Activated CD4-positive, alpha-beta memory T cell treated with anti-CD3 and anti-CD28 coated beads, Interleukin-2, amount 10 ng/mL, durations not matched to agents 7 days and 5 days (primary cell): ENCODE measurements at places on chromosomes 3 and 15. TPM values are rescaled to one million over a fixed set of nuclear protein-coding genes. Genes with fewer than 3 reads are reported as not detected.

The SYNPR gene
- not detected for total RNA-seq

The CPNE9 gene
- not detected for total RNA-seq

The ROPN1B gene
- not detected for total RNA-seq

The SRP14 gene
- total RNA-seq = 150 TPM

The GOLGA8J gene
- not detected for total RNA-seq

The FOXL2NB gene
- total RNA-seq = not detected

The TTLL13 gene
- 0.45 TPM for total RNA-seq

The BAHD1 gene
- 26.0 TPM for total RNA-seq

- no peak overlapping the region for H3K4me3 ChIP-seq
- H3K27ac ChIP-seq = no peak overlapping the region
- DNase-seq = no peak
- peaks cover 46% of the 10 kb centered on the region for H3K4me1 ChIP-seq
Observed at GRCh38 chr3:136932978-136933772, 24.6 kb upstream of the IL20RB start.

- peaks cover 9% of the 10 kb centered on the region for H3K27me3 ChIP-seq
- peak overlapping the region; percentile 19 for H3K4me3 ChIP-seq
- DNase-seq = peak; percentile 84
- H3K4me1 ChIP-seq = peaks cover 47% of the 10 kb centered on the region
- H3K36me3 ChIP-seq = peaks cover 26% of the 10 kb centered on the region
Observed at GRCh38 chr3:15647611-15648167, 46.1 kb downstream of the BTD start.

DNA sequence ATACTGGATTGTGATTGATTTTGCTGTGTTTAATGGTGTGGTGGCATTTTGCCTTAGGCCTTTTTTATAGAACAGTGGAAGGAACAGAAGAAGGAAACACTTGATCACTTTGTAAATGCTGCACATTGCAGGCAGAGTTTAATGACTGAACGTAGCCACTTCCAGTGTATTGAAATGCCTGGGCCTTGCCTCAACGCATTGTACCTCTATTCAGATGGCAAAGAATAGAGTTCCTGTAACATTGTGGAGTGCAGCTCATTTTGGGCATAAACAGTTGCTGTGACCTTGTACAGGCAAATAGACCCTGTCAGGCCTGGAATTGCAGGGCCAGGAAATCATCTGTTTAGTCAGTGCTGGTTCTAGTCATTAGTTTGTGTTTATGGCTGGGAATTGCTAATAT is 225.0 kb downstream of the EPHA3 start:
- no peaks in the 10 kb centered on the region for H3K27me3 ChIP-seq
- no peaks in the 10 kb centered on the region for H3K36me3 ChIP-seq
- no peaks in the 10 kb centered on the region for H3K4me1 ChIP-seq
- no peak overlapping the region for H3K4me3 ChIP-seq

DNA sequence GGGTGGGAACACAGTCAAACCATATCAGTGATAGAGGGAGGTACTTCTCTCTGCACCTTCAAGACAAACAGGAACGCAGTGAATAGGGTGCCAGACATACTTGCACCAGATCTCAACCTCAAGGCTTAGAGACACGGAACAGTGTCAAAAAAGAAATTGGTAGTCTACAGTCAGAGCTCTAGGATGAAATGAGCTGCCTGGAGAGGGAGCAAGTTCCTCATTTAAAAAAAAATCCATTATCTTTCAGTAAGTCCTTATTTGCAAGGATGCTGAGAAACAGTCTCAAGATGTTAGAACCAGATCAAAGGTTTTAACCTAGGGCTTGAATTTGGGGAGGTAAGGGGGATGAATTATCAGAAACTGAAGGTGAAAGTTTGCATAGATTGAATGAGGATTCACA is 20.2 kb upstream of the LMCD1 start:
- H3K27me3 ChIP-seq = no peaks in the 10 kb centered on the region
- no peaks in the 10 kb centered on the region for H3K36me3 ChIP-seq
- H3K4me1 ChIP-seq = no peaks in the 10 kb centered on the region
- H3K27ac ChIP-seq = no peak overlapping the region

DNA sequence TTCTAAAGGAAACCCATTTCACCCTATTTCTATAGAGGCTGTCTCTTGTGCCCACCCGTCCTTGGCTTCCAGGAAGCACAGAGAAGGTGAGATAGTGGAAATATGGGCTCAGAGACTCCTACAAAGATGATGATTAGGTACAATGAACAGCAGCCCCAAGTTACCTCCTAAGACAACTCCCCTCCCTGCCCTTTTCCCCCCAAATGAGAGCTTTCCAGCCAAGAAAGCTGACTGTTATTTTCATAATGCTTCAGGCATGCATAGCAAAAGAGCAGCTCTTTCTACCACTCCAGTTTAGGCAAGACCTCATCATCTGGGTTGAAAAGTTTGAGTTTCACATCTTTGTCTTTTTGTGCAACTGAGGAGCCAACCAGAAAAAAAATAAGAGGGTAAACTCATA is 248.8 kb upstream of the ADAMTS9 start:
- no peaks in the 10 kb centered on the region for H3K36me3 ChIP-seq
- H3K27me3 ChIP-seq = no peaks in the 10 kb centered on the region
- H3K4me1 ChIP-seq = no peaks in the 10 kb centered on the region
- no peak overlapping the region for H3K27ac ChIP-seq

DNA sequence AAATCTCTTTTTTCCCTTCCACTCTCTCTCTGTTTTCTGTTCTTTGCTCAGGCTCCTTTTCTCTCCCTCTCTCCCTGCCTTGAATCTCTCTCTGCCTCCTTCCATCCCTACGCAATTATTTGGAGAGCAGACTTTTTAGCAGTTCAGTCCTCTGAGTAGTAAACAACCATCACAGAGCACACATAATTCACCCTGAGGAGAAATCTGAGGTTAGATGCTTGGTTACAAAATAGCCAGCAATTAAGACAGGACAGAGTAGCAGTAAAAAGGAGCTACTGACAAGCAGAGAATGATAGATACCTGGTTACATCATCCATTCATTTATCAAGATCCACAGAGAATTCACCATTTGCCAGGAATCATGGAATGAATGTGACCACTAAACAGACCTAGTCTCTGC is 25.5 kb downstream of the SLC9A9 start:
- no peaks in the 10 kb centered on the region for H3K27me3 ChIP-seq
- H3K27ac ChIP-seq = no peak overlapping the region
- peaks cover 50% of the 10 kb centered on the region for H3K4me1 ChIP-seq
- H3K4me3 ChIP-seq = no peak overlapping the region
- no peak for DNase-seq

DNA sequence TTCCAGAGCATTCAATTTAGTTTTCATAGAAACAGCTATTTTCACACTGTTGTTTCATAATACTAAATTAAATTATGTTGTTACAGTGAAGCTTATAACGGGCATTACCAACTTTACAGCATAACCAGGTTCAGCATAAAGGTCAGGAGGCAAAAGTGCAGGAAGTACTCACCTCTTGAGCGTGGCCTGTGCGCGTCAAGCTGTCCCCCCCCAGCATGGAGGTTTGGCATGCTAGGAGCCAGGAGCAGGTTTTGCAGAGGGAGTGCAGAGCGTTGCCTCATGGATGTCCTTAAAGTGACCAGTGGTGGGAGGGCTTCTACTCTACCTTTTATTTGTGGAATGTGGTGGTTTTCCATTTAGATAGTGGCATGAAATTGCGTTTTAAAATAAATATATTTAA is 104.4 kb downstream of the EEFSEC start:
- H3K4me3 ChIP-seq = no peak overlapping the region
- no peak for DNase-seq
- no peak overlapping the region for H3K27ac ChIP-seq
- H3K4me1 ChIP-seq = no peaks in the 10 kb centered on the region

- H3K36me3 ChIP-seq = peaks cover 70% of the 10 kb centered on the region
- H3K4me1 ChIP-seq = peaks cover 8% of the 10 kb centered on the region
- DNase-seq = no peak
- no peak overlapping the region for H3K27ac ChIP-seq
Observed at GRCh38 chr3:112931736-112932521, 43.0 kb downstream of the CD200R1 start.

GRCh38 chr3:25665315-25666280 is 891 bp upstream of the TOP2B start:
- H3K36me3 ChIP-seq = peaks cover 14% of the 10 kb centered on the region
- H3K27me3 ChIP-seq = peaks cover 5% of the 10 kb centered on the region
- peak overlapping the region; percentile 95 for H3K27ac ChIP-seq
- H3K4me3 ChIP-seq = peak overlapping the region; percentile 89
- peaks cover 32% of the 10 kb centered on the region for H3K4me1 ChIP-seq
- no peak for DNase-seq

GRCh38 chr15:34374816-34375215 is 7.8 kb upstream of the LPCAT4 start:
- no peaks in the 10 kb centered on the region for H3K27me3 ChIP-seq
- peaks cover 7% of the 10 kb centered on the region for H3K4me1 ChIP-seq
- H3K4me3 ChIP-seq = no peak overlapping the region
- no peak for DNase-seq

DNA sequence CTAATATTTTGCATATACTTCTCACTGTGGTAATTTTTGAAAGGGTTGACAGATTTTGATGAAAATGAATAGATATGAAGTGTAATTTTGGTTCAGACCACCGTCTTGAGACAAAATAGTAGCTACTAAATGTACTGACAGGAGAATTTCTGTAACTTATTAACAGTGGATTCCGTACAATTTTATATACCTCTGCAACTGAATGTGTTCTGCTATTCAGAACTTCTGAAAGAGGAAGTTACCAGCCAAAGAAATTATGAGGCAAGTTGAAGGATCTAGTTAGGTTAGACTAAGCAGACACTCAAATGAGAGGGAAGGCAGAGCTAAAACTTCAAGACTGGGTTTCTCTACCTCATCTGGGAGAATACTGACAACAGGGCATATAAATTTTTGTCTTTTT is 29.4 kb downstream of the GAP43 start:
- H3K4me1 ChIP-seq = peaks cover 10% of the 10 kb centered on the region
- no peak overlapping the region for H3K27ac ChIP-seq
- DNase-seq = no peak
- H3K36me3 ChIP-seq = no peaks in the 10 kb centered on the region
- H3K4me3 ChIP-seq = no peak overlapping the region

- no peak overlapping the region for H3K4me3 ChIP-seq
- H3K36me3 ChIP-seq = no peaks in the 10 kb centered on the region
- H3K4me1 ChIP-seq = no peaks in the 10 kb centered on the region
- H3K27me3 ChIP-seq = peaks cover 8% of the 10 kb centered on the region
- H3K27ac ChIP-seq = no peak overlapping the region
Observed at GRCh38 chr3:134815519-134815918, 20.5 kb downstream of the EPHB1 start.

GRCh38 chr15:84648539-84648938 is 5.5 kb downstream of the WDR73 start:
- H3K4me3 ChIP-seq = no peak overlapping the region
- no peak overlapping the region for H3K27ac ChIP-seq
- peaks cover 49% of the 10 kb centered on the region for H3K36me3 ChIP-seq
- DNase-seq = no peak
- no peaks in the 10 kb centered on the region for H3K27me3 ChIP-seq

- H3K4me3 ChIP-seq = no peak overlapping the region
- no peak for DNase-seq
- no peaks in the 10 kb centered on the region for H3K27me3 ChIP-seq
- no peaks in the 10 kb centered on the region for H3K4me1 ChIP-seq
- H3K36me3 ChIP-seq = no peaks in the 10 kb centered on the region
Observed at GRCh38 chr3:144314946-144315345, 343.3 kb downstream of the DIPK2A start.

DNA sequence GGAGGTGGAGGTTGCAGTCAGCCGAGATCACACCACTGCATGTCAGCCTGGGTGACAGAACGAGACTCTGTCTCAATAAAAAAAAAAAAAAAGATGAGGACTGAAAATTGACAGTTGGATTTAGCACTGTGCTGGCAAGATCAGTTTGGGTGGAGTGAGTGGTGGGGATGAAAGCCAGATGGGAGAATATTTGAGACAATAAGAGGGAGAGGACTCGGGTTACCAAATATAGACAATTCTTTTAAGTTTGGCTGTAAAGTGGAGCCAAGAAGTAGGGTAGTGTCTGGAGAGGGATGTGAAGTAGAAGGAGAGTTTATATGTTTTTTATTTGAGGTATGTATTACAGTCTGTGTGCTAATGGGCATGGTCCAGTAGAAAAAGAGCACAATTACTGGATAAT is 20.4 kb downstream of the TMOD3 start:
- no peak overlapping the region for H3K27ac ChIP-seq
- H3K4me3 ChIP-seq = no peak overlapping the region
- DNase-seq = no peak
- peaks cover 25% of the 10 kb centered on the region for H3K36me3 ChIP-seq
- H3K27me3 ChIP-seq = no peaks in the 10 kb centered on the region

DNA sequence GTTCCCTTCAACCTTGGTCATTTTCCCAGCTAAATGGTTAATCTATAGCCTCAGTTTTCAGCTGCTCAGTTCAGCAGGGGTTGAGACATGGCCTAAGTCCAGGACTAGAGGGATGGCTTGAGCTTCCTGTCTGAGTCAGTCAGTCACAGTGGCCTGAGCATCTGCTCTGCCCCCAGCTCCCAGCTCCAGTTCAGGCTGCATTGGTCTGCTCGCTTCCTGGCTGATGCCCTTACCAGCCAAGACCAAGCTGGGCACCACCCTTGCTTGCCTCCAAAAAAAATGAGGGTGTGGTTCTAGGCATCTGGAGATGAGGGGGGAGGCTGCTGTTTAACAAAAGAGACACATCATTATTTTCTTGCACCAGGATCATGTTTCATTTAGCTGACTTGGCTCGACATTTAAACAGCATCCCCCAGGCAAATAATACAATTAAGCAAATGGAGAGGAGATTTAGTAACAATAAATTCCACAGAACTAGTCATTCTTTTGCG is 70.7 kb downstream of the WNT5A start:
- H3K4me1 ChIP-seq = no peaks in the 10 kb centered on the region
- H3K36me3 ChIP-seq = no peaks in the 10 kb centered on the region
- no peak for DNase-seq
- H3K4me3 ChIP-seq = no peak overlapping the region
- no peaks in the 10 kb centered on the region for H3K27me3 ChIP-seq
- no peak overlapping the region for H3K27ac ChIP-seq

- no peak for DNase-seq
- H3K27me3 ChIP-seq = no peaks in the 10 kb centered on the region
- H3K4me1 ChIP-seq = no peaks in the 10 kb centered on the region
- H3K4me3 ChIP-seq = no peak overlapping the region
- no peaks in the 10 kb centered on the region for H3K36me3 ChIP-seq
Observed at GRCh38 chr3:115475178-115476041, 147.9 kb upstream of the GAP43 start.

- H3K27ac ChIP-seq = peak overlapping the region; percentile 37
- no peaks in the 10 kb centered on the region for H3K27me3 ChIP-seq
- peaks cover 14% of the 10 kb centered on the region for H3K36me3 ChIP-seq
- no peak for DNase-seq
- H3K4me1 ChIP-seq = peaks cover 54% of the 10 kb centered on the region
- H3K4me3 ChIP-seq = no peak overlapping the region
Observed at GRCh38 chr3:171286580-171287249, 173.5 kb downstream of the TNIK start.

DNA sequence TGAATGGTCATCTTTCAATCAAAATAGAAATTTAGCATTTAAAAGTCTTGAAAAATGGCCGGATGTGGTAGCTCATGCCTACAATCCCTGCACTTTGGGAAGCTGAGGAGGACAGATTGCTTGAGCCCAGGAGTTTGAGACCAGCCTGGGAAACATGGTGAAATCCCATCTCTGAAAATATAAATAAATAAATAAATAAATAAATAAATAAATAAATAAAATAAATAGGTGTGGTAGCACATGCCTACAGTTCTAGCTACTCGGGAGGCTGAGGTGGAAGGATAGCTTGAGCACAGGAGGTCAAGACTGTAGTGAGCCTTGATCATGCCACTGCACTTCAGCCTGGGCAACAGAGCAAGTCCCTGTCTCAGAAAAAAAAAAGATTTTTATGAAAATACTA is 25.9 kb downstream of the SLC30A4 start:
- no peak for DNase-seq
- H3K4me1 ChIP-seq = no peaks in the 10 kb centered on the region
- H3K27me3 ChIP-seq = no peaks in the 10 kb centered on the region
- H3K27ac ChIP-seq = no peak overlapping the region
- no peaks in the 10 kb centered on the region for H3K36me3 ChIP-seq
